ENCODE measurements at places on chromosomes 1 and 21. TPM values are rescaled to one million over a fixed set of nuclear protein-coding genes. Genes with fewer than 3 reads are reported as not detected.

KCNE1 gene
- total RNA-seq: 0.11 TPM

FOXD2 gene
- 0.85 TPM for total RNA-seq

KRTAP7-1 gene
- total RNA-seq: not detected

SAMSN1 gene
- 16.2 TPM for total RNA-seq

Measured in urinary bladder (tissue), 4 donors.